AG20443 (cell line): ENCODE measurements at places on chromosomes 4 and X.
A peak's percentile ranks its signal among the peaks of the same experiment; 100 is the strongest.

GRCh38 chr4:120225527-120225926, 158.9 kb upstream of the MAD2L1 start:
- no peak for DNase-seq

- DNase-seq: peak; percentile 78
Observed at GRCh38 chr4:28287831-28288233, 1427.2 kb downstream of the STIM2 start.

- peak; percentile 25 for DNase-seq
Observed at GRCh38 chrX:74536832-74537371, 77.5 kb downstream of the RLIM start.

DNA sequence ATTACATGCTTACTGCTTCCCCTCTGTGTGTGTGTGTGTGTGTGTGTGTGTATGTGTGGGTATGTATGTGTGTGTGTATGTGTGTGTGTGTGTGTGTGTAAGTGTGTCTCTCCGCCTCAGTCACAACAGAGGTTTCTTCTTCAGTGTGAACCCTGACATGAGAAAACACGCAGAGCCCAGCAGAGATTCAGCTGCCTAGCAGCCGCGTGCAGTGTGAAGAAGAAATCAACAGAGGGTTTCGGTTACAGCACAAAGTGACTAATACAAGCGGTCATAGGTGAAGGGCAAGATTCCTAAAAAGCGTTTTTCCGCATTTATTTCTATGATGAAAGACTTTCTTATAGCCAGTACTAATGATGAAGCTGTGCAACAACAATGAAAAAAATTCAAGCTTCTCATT, 55.3 kb upstream of the ZFP42 start:
- no peak for DNase-seq
